Glutamatergic neuron (in vitro differentiated cells): ENCODE measurements at places on chromosomes 2 and 18. TPM values are rescaled to one million over a fixed set of nuclear protein-coding genes. Genes with fewer than 3 reads are reported as not detected.

Gene PLB1
- not detected for total RNA-seq

Gene SERPINB13
- not detected for total RNA-seq

Gene DQX1
- 0.91 TPM for total RNA-seq

Gene UGT1A10
- total RNA-seq = not detected

Gene LIMS3
- total RNA-seq = 0.98 TPM

Gene IL1B
- total RNA-seq = not detected

Gene KIAA2012
- total RNA-seq = not detected

Gene ATOH8
- 9.0 TPM for total RNA-seq

Gene SERTAD2
- 15.7 TPM for total RNA-seq

Gene INHBB
- 0.34 TPM for total RNA-seq

- H3K4me3 ChIP-seq = no peak overlapping the region
- no peak for DNase-seq
- H3K36me3 ChIP-seq = peaks cover 5% of the 10 kb centered on the region
- no peaks in the 10 kb centered on the region for H3K27me3 ChIP-seq
- no peak overlapping the region for H3K27ac ChIP-seq
Measured at GRCh38 chr2:107020392-107020791, 134.4 kb upstream of the ST6GAL2 start.

DNA sequence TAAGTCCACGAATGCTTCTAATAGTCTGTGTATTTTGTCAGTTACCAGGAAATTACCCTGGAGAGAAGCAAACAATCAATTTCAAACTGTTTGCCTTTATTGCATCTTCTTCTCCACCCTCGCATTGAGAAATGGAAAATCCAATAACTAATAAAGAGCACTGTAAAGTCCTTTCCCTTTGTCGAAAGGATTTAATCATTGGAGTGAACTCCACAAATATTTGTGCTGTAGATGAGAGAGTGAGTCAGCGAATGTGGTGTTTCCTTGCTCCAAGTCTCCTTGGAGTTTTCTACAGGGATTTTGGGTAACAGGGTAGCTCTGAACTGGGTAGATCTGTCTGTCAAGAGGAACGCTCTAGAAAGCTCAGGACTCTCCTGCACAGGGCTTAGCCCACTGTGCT lies 240.2 kb downstream of the KCNS3 start:
- H3K4me1 ChIP-seq = no peaks in the 10 kb centered on the region
- H3K27me3 ChIP-seq = no peaks in the 10 kb centered on the region
- H3K36me3 ChIP-seq = no peaks in the 10 kb centered on the region
- H3K4me3 ChIP-seq = no peak overlapping the region
- DNase-seq = no peak

GRCh38 chr2:181104512-181105115 lies 124.2 kb downstream of the UBE2E3 start:
- H3K36me3 ChIP-seq = no peaks in the 10 kb centered on the region
- peaks cover 9% of the 10 kb centered on the region for H3K4me1 ChIP-seq
- DNase-seq = no peak
- H3K27me3 ChIP-seq = no peaks in the 10 kb centered on the region
- H3K27ac ChIP-seq = no peak overlapping the region
- H3K4me3 ChIP-seq = no peak overlapping the region

DNA sequence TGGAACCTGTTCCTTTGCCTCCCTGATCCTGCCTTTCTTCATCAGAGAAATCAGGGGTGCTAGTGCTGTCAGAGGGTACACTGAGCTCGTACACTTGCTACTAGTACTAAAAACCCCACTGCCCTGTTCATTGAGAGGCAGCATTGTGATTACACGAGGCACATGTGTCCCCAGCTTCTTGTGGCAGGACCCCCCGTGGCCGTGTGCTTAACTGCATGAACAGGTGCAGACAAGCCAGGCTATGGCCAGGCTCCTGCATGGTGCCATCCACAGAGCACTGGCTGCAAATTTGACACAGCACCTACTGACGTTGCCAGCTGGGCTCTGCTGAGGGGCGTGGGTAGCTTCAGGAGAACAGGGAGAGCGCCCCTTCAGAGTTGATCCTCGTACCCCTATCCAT lies 248.4 kb downstream of the GLI2 start:
- peaks cover 8% of the 10 kb centered on the region for H3K27me3 ChIP-seq
- H3K36me3 ChIP-seq = no peaks in the 10 kb centered on the region
- no peak overlapping the region for H3K4me3 ChIP-seq
- peaks cover 5% of the 10 kb centered on the region for H3K4me1 ChIP-seq
- no peak overlapping the region for H3K27ac ChIP-seq

GRCh38 chr18:35049111-35050027 lies 8.2 kb downstream of the MAPRE2 start:
- DNase-seq = no peak
- H3K4me3 ChIP-seq = no peak overlapping the region
- H3K27me3 ChIP-seq = no peaks in the 10 kb centered on the region
- peaks cover 42% of the 10 kb centered on the region for H3K4me1 ChIP-seq
- H3K27ac ChIP-seq = no peak overlapping the region

GRCh38 chr2:166671235-166671634 lies 177.2 kb upstream of the SCN7A start:
- H3K4me1 ChIP-seq = no peaks in the 10 kb centered on the region
- H3K4me3 ChIP-seq = no peak overlapping the region
- H3K27me3 ChIP-seq = no peaks in the 10 kb centered on the region
- H3K27ac ChIP-seq = no peak overlapping the region

- no peak for DNase-seq
- peaks cover 2% of the 10 kb centered on the region for H3K27me3 ChIP-seq
- no peak overlapping the region for H3K27ac ChIP-seq
- H3K36me3 ChIP-seq = no peaks in the 10 kb centered on the region
Measured at GRCh38 chr2:19675003-19675629, 226.7 kb downstream of the TTC32 start.

- H3K27me3 ChIP-seq = peaks cover 9% of the 10 kb centered on the region
- H3K27ac ChIP-seq = peak overlapping the region; percentile 53
- no peak for DNase-seq
- no peak overlapping the region for H3K4me3 ChIP-seq
- peaks cover 4% of the 10 kb centered on the region for H3K36me3 ChIP-seq
Measured at GRCh38 chr18:57048351-57048750, 98.5 kb upstream of the BOD1L2 start.

GRCh38 chr2:200618590-200619021 lies 32.8 kb downstream of the AOX1 start:
- H3K4me3 ChIP-seq = no peak overlapping the region
- no peaks in the 10 kb centered on the region for H3K36me3 ChIP-seq
- H3K27me3 ChIP-seq = peaks cover 1% of the 10 kb centered on the region
- H3K27ac ChIP-seq = no peak overlapping the region

GRCh38 chr2:138503087-138503442 lies 1.5 kb downstream of the SPOPL start:
- DNase-seq = no peak
- no peaks in the 10 kb centered on the region for H3K36me3 ChIP-seq
- no peak overlapping the region for H3K27ac ChIP-seq
- peaks cover 4% of the 10 kb centered on the region for H3K27me3 ChIP-seq
- peaks cover 5% of the 10 kb centered on the region for H3K4me1 ChIP-seq

DNA sequence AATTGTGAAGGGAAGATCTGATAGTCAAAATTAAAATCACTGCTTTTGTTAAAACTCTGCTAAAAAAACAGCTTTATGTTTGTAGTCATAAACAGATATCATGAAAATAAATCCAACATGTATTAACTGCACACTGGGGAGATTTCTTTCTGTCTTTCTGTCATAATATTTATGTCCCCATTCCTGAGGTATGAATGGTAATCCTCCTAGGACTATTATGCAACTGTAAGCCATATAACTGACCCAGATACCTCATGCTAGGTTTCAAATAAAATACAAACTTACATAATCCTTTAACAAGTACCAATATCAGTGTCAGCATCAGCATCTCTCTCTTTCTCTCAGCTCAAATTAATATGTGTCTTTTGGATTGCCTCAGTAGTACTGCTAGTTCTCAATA lies 18.2 kb downstream of the IFIH1 start:
- H3K4me3 ChIP-seq = no peak overlapping the region
- no peaks in the 10 kb centered on the region for H3K27me3 ChIP-seq
- DNase-seq = no peak
- H3K4me1 ChIP-seq = no peaks in the 10 kb centered on the region
- no peak overlapping the region for H3K27ac ChIP-seq

DNA sequence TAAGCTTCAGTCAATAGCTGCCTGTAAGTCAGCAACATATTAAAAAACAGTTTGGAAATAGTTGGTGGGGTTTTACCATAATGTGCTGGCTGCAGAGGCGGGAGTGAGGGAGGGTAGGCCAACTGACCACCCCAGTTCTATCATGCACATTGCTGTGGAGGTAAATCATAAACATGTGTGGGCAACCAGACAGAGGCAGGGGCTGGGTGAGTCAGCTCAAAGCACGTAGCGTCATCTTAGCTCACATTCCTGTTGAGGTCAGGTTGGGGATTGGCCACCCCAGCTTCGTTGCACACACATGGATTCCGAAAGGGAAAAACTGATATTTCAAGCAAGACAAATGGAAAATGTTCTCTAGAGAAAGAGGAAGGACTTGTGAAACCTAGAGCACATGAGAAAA lies 19.5 kb downstream of the GPR45 start:
- no peak overlapping the region for H3K27ac ChIP-seq
- no peak overlapping the region for H3K4me3 ChIP-seq
- no peaks in the 10 kb centered on the region for H3K36me3 ChIP-seq
- no peak for DNase-seq

- no peaks in the 10 kb centered on the region for H3K27me3 ChIP-seq
- no peak for DNase-seq
Measured at GRCh38 chr2:150119819-150120218, 367.6 kb downstream of the RND3 start.

DNA sequence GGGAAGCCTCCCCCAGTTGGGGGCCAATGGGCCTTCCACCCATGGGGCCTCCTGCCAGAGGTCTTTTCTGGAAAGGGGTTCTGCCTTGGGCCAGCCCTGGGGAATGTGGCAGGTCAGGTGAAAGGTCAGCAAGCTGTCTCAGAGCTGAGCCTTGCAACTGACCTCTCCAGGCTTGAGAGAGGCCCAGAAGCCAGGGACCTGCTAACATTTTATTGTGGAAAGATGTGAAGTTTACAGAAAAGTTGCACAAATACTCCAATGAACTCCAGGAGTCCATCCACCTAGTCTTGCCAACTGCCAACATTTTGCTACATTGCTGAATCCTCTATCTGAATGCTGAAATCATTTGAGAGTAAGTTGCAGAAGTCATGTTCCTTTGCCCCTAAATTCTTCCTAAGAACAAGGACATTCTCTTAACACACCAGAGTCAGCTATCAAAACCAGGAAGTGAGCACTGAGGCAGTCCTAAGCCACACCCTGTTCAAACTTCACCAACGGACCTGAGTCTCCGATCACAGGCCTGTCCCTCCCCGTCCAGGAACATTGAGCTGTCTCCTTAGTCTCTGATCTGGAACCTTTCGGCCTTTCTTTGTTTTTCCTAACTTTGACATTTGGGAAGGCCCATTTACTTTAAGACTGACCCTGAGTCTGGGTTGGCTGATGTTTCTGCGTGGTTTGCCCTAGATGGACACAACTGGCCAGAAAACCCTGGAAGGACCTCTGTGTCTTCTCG lies 4.0 kb downstream of the SNORC start:
- peaks cover 4% of the 10 kb centered on the region for H3K4me1 ChIP-seq
- H3K27me3 ChIP-seq = peaks cover 16% of the 10 kb centered on the region
- H3K4me3 ChIP-seq = no peak overlapping the region

- no peaks in the 10 kb centered on the region for H3K36me3 ChIP-seq
- peaks cover 10% of the 10 kb centered on the region for H3K4me1 ChIP-seq
- DNase-seq = no peak
- no peaks in the 10 kb centered on the region for H3K27me3 ChIP-seq
- no peak overlapping the region for H3K4me3 ChIP-seq
Measured at GRCh38 chr2:134029418-134029817, 224.5 kb upstream of the MGAT5 start.

DNA sequence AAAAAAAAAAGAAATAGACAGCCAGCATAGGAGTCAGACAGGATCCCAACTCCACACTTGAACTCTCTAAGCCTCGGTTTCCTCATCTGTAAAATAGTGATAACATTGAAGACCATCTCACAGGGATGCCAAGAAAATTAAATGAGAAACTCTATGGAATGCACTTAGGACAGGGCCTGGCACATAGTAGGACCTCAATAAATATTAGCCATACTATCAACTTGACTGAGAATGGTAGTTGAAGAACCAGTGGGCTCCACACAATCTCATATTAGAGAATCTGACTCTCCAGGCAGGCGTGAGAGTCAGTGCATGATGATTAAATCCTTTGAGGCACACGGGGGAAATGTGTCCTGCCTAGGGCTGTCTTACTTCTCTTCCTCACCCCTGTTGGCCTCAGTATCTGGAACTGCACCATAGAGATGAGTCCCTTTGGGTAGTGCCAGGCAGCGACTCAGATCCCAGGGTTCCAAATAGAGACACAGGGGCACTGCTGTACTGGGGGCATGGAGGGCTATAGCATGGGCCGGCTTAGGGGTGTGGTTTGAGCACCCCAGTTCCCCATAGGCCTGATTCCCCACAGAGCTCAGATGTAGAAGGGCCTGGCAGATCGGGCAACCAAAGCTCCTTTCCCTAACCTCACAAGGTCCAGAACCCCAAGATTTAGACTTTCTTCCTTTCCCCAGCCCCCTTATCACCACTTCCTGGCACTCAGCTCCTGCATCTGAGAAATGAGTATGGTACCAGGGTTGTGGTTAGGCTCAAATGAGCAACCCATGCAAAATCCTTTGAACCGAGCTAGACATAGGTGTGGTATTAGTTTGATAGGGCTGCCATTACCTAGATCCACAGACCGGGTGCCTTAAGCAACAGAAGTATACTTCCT lies 51.3 kb upstream of the CAB39 start:
- no peaks in the 10 kb centered on the region for H3K36me3 ChIP-seq
- peaks cover 1% of the 10 kb centered on the region for H3K4me1 ChIP-seq
- peaks cover 4% of the 10 kb centered on the region for H3K27me3 ChIP-seq

DNA sequence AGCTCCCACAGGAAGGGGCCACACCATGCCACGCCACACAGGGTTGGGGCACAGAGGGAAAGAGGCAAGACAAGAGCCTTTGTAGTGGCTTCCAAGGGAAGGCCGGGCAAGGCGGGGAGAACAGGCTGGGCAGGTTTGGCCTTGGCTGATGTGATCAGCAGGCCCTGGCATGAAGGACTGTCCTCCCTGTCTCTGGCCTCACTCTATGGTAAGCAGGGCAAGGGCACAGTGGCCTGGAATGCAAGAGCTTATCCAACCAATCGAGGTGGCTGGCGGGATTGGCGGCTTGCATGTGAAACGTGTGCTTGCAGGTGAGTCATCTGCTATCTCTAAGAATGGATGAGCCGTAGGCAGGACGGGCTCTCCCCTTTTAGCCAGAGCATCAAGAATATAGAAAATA lies 6.4 kb upstream of the ATP9B start:
- no peak for DNase-seq
- H3K27me3 ChIP-seq = peaks cover 25% of the 10 kb centered on the region
- peaks cover 9% of the 10 kb centered on the region for H3K4me1 ChIP-seq
- peaks cover 23% of the 10 kb centered on the region for H3K36me3 ChIP-seq
- no peak overlapping the region for H3K4me3 ChIP-seq
- no peak overlapping the region for H3K27ac ChIP-seq

GRCh38 chr2:80299661-80300060 lies 4.9 kb downstream of the LRRTM1 start:
- no peak overlapping the region for H3K4me3 ChIP-seq
- DNase-seq = no peak
- no peak overlapping the region for H3K27ac ChIP-seq
- H3K36me3 ChIP-seq = no peaks in the 10 kb centered on the region
- peaks cover 22% of the 10 kb centered on the region for H3K27me3 ChIP-seq

GRCh38 chr2:148614322-148615049 lies 30.1 kb upstream of the EPC2 start:
- DNase-seq = no peak
- H3K27ac ChIP-seq = no peak overlapping the region
- H3K4me1 ChIP-seq = peaks cover 7% of the 10 kb centered on the region
- H3K36me3 ChIP-seq = no peaks in the 10 kb centered on the region
- H3K27me3 ChIP-seq = no peaks in the 10 kb centered on the region
